ENCODE measurements at places on chromosomes 16 and 17.

- DNase-seq: peak; percentile 6
Measured at GRCh38 chr17:3316836-3317235, 18.7 kb upstream of the OR3A1 start.

DNA sequence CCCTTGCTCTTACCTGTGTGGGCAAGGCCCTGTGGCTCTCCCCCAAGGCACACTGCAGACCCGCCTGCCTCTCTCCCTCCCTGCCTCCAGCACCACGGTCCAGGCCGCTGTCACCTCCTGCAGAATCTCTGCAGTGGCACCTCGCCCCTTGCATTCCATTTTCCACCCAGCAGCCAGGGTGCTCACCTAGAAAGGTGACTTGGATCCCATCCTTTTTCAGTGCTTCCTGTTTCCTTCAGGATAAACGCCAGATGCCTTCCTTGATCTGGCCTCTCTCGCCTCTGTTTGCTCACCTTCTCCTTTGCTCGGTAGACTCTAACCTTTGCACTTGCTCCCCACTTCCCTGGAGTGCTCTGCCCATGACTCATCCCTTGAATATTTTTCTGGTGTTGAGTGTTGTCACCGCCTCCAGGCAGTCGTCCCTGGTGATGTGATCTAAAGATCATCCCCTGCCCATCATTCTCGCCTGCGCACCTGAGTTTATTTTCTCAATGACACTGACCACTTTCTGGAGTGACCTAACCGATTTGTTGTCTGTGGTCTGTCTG, 79.2 kb upstream of the LGALS9 start:
- no peak for DNase-seq

GRCh38 chr16:85390511-85391174, 222.5 kb upstream of the GSE1 start:
- DNase-seq: peak; percentile 74

DNA sequence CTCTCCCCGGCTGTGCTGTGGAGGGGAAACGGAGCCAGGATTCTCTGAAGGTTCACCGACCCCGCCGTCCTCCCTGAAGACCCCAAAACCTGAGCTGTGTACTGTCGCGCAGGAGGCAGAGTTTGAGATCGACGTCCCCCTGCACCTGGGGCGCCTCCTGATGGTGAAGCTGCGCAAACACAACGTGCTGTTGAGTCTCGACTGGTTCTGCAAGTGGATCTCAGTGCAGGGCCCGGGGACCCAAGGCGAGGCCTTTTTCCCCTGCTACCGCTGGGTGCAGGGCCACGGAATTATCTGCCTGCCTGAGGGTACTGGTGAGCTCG, 62.6 kb upstream of the TEKT1 start:
- DNase-seq: no peak

DNA sequence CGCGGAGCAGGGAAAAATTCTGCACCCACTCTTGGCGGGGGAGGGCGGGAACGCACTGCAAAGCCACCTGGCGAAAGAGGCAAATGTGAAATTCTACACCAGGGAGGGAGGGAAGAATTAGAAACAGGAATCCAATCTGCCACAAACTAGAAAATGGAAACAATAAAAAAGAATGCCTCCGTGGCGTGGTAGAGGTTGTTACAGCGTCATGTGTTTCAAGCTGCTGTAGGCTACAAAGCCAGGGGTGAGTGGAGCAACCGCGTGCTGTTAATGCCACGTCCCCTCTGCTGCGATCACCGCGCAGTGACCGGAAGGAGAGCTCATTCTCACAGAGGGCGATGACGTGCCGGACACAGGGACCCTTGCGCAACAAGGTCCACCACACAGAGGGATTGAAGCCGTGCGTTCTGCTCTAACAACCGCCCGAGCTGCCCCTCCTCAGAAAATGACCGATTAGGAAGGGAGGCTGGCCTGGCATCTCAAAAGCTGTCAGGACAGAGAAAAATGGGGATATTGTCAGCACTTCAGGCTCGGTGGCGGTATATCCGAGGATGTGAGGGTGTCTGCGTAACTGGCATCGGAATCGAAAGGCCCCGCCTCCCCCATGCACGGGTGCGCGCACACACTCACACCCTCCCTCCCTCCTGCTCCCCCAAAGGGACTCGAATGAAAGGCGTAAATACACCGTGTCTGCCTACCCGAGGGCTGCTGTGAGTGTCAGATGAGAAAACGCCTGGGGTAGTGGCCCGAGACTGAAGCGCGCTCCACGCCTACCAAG, 70.8 kb upstream of the TNRC6C start:
- peak; percentile 81 for DNase-seq

DNA sequence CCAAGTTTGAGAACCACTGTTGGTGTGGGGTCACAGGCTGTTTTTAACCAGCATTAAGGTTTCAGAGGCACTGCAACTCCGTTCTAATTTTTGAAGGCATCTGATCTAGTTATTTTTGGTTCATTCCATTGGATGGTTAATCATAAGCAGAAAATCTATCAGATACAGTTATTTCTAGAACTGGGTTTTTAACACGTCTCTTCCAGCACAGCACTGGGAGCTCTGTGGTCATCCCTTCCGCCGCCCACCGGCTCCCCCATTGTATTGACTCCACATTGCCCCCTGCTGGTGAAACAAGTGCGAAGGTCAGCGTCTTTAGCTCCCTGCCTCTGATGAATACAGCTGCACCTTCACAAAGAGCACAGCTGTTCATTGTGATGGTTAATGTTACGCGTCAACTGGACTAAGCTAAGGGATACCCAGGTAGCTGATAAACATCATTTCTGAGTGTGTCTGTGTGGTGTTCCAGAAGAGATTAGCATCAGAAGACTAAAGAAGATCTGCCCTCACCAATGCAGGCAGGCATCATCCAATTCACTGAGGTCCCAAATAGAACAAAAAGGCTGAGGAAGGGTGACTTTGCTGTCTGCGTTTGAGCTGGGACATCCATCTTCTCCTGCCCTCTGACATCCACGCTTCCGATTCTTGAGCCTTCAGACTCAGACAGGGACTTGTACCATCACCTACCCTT, 8.5 kb downstream of the CCL18 start:
- DNase-seq: peak; percentile 42

- DNase-seq: no peak
Measured at GRCh38 chr17:1471911-1472821, 16.1 kb upstream of the CRK start.

- DNase-seq: no peak
Measured at GRCh38 chr17:28885951-28886350, 11.6 kb downstream of the FLOT2 start.

GRCh38 chr16:25523183-25523582, 168.6 kb upstream of the HS3ST4 start:
- DNase-seq: no peak

DNA sequence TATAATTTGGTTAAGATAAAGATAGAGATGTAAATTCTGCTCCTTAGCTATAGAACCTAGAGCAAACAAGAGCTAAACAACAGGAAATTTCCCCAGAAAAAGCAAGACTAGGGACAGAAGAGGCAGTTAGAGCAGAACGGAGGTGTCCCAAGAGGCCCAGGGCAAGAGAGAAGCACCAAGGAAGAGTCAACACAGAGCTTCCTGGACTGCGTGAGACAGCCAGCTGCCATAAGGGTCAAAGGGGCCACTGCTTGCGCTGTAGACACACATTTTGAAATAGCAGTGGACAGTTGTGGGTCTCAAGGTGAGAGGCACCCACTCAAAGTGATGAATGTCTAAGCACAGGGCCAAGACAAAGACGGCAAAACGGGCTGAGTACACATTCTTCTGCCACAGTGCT, 156.6 kb downstream of the PARN start:
- DNase-seq: no peak

DNA sequence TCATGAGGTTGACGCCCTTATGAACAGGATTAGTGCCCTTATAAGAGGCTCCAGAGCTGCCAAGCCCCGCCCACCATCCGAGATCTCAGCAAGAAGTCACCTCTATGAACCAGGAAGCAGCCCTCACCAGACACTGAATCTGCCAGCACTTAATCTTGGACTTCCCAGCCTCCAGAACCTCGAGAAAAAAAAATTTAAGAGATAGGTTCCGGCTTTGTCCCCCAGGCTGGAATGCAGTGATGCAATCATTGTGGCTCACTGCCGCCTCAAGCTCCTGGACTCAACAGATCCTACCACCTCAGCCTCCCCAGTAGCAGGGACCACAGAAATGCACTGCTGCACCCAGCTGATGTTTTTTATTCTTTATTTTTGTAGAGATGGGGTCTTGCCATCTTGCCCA, 22.5 kb upstream of the ADCY9 start:
- no peak for DNase-seq

- DNase-seq: no peak
Measured at GRCh38 chr17:35056013-35056412, 7.5 kb downstream of the RFFL start.

DNA sequence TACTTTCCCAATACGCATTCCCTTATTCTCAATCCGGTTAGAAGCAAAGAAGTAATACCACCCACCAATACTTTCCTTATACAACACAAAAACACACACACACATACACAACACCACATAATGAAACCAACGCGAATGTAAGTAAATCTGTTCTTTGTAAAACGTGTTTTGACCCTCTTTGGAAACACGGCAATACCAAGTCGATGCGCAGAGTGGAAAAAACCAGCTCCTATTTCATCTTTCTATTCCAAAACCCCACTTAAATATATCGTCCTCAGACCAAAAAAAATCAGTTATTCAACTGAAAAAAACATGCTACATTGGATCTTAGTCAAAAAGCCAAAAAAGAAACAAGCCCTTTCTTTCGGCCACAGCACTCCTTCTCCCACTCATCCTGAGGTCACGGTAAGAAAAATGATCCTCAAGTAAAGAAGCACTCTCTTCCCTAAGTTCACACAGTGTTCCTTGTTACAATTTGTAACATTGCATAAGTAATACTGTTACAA, 31.0 kb upstream of the ARL4D start:
- DNase-seq: peak; percentile 95

- DNase-seq: no peak
Measured at GRCh38 chr17:79681101-79681621, 49.6 kb upstream of the ENPP7 start.

DNA sequence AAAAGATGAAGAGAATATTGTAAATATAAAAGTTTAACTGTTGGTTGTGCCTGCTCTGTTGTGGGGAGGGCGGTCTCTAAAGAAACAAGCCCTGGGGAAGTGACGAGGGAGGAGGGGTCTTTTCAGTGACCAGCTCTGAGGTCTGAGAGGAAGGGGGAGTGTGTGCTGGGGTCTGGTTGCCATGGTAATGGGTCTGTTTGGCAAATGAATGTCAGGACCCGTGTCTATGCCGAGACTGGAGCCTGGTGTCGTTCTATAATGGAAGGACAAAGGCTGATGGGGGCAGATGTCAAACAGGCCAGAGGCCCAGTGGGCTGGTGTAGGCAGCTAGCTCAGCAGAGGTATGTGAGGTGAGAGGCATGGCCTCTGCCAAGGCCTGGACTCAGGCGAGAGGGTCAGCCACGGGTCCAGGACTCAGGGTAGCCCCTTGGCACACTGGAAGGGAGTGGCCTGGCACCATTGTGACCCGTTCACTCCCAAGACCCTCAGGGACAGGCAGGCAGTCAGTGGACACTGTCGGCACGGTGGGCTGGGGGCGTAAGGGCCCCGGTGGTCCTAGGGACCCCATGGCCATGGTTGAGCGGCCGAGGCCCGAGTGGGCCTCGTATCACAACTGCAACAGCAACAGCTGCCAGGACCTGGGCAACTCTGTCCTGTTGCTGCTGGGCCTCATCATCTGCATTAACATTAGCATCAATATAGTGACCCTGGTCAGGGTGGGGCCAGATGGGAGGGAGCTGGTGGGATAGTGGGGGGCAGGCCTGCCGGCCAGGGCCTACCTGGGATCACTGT, at the start of gene SPEM1:
Gene SPEM1, plus strand, starts transcription at position 506 of the 792 bp plus-strand sequence. Its CDS starts 61 bp downstream, at position 567.
- no peak for DNase-seq

DNA sequence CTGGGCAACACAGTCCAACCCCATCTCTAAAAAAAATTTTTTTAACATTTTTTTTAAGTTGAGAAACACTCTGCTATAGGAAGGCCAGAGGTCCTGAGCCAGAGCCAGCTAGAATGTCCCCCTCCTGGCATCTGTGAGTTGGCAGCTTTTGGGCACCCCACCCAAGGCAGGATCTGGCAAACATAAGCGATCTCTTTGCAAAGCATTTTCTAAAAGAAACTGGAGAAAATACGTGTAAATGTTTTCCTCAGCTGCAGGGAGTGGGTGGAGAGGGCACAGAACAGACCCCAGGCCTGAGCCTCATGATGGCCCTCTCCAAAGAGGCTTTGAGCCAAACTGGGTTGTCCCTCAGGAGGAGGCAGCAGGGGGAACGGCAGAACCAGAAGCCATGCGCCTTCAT, 11.7 kb downstream of the CAVIN1 start:
- DNase-seq: peak; percentile 84

- no peak for DNase-seq
Measured at GRCh38 chr16:50288920-50289319, 22.6 kb downstream of the ADCY7 start.

GRCh38 chr17:80474231-80474960, 2.0 kb downstream of the NPTX1 start:
- DNase-seq: no peak

DNA sequence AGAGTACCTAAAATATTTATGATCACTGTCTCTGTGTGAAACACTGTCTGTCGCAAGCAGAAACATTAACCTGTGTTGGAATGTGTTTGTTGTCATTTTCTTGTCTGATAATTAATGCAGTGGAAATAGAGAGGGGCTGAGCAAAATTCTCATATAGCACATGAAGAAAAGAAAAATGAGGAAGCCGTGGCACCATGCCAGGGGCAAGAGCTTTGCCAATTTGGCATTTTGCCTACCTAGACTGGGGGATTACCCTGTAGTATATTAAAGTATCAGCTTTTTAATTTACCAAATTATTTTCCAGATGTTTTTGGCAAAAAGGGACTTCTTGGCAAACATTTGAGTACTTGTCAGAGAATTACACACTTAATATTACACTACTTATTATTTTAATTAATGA, 1326.6 kb upstream of the GOT2 start:
- peak; percentile 53 for DNase-seq
